H54 (cell line): ENCODE measurements at places on chromosomes 13 and 19.

DNA sequence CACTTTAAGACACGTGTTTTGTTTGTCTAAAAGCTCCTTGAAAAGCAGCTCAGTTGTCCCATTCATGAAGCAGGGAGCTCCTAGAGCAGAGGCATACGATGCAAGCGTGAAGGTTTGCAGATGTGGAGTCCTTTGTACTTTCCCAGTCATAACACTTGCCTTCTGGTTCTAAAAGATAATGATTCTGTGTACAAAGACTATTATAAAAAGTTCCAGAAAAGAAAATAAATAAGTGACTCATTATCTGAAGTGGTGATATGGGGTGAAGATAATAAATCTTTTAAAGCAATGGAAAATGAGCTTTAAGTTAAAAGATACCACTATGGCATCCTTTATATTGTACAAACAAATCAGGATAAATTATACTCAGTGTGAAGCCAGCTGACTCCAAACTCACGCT lies 569.9 kb downstream of the MYO16 start:
- DNase-seq: no peak

- DNase-seq: no peak
Measured at GRCh38 chr13:86559901-86560300, 760.7 kb upstream of the SLITRK6 start.

DNA sequence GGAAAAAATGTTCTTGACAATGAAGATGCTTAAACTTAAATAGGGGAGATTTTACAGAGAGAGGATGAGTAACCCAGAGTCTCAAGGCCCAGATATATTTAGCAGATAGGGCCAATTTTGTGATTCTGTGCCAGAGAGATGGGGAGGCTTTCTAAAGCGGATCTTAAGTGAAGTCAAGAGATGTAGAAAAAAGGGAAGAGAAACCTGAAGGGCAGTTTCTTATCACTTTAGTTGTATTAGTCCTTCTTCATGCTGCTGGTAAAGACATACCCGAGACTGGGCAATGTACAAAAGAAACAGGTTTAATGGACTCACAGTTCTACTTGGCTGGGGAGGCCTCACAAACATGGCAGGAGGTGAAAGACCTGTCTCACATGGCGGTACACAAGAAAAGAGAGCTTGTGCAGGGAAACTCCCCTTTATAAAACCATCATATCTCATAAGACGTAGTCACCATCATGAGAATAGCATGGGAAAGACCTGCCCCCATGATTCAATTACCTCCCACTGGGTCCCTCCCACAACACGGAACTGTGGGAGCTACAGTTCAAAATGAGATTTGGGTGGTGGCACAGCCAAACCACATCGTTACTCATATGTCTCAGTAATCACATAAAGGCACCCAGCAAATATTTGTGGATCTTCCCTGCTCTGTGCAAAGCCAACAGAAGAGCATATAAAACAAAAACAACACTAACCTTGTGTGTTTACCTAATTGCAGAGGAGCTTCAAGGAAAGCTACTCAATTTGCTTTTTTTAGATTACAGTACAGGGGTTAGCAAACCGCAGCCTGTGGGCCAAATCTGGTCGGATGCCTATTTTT lies 102.6 kb upstream of the MYCBP2 start:
- DNase-seq: no peak

GRCh38 chr19:51457351-51458013 lies 772 bp downstream of the SIGLEC8 start:
- no peak for DNase-seq

DNA sequence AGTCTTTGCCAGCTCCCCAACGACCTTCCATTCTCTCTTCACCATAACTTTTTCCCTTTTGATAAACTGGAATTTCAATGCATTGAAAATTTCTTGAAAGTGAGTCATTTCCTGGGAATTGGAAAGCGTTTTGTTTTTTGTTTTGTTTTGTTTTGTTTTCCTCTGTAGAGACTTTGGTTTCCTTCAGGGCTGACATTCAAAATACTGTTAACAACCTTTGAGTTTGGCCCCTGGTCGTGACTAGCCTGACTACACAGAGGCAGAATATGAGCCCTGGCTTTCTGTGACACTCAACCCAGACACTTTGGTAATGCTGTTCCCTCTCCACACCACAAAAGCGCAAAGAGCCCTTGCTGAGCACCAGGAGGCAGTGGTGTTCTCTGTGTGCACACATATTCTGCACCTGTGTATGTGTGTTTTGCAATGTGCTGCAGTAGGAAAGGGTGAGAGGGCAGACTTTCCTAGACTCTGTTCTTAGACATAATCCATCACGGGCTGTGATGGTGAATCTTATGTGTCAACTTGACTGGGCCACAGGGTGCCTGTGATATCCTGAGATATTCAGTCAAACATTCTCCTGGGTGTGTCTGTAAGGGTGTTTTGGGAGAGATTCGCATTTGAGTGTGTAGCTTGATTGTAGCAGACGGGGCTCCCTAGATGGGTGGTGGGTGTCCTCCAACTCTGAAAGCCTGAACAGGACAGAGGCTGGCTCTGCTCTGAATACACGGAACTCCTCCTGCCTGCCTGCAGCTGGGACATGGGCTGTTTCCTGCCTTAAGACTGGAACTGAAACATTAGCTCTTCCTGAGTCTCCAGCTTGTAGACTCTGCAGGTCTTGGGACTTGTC lies 29.5 kb upstream of the ANKRD10 start:
- DNase-seq: peak; percentile 82

DNA sequence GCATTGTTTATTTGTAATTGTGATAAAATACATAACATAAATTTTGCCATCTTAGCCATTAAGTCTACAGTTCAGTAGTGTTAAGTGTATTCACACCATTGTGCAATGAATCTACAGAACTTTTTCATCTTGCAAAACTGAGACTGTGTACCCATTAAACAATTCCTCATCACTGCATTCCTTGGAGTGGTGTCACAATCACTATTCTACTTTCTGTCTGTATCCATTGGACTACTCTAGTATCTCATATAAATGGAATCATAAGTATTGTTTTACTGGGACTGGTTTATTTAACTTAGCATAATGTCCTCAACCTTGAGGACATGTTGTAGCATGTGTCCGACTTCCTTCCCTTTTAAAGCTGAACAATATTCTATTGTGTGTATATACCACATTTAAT lies 36.8 kb downstream of the UFM1 start:
- no peak for DNase-seq

GRCh38 chr19:5913739-5914357 lies at the start of gene CAPS:
CAPS (plus strand) TSS chr19:5914254; CDS start chr19:5914407, 153 bp downstream.
- peak; percentile 97 for DNase-seq

DNA sequence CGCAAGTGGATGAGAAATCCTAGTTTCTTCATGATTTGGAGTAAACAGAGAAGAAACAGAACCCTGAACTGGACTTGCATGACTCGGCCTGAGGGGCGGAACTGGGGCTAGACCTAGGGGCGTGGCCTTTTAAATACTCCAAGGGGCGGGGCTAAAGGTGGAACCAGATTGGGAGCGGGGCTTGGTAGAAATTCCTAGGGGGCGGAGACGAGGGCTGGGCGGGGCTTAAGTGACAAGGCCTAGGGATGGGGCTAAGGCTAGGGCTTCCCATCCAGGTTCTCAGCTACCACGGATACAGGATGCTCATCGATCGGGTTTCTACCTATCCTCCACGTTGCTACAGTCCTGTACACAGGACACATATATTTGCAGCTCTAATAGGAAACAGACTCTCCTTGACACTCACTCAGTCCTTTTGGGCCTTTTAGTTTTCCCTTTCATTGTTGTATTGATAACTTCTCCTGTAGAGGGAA lies 372 bp upstream of the ZNF699 start:
- DNase-seq: peak; percentile 78

GRCh38 chr13:33410619-33411018 lies 125.1 kb upstream of the STARD13 start:
- no peak for DNase-seq

GRCh38 chr19:47274891-47275761 lies 441 bp downstream of the INAFM1 start:
- no peak for DNase-seq

- no peak for DNase-seq
Measured at GRCh38 chr19:46815833-46816627, 27.6 kb upstream of the SLC1A5 start.

- DNase-seq: peak; percentile 76
Measured at GRCh38 chr19:17855280-17856152, 4.2 kb upstream of the RPL18A start.

DNA sequence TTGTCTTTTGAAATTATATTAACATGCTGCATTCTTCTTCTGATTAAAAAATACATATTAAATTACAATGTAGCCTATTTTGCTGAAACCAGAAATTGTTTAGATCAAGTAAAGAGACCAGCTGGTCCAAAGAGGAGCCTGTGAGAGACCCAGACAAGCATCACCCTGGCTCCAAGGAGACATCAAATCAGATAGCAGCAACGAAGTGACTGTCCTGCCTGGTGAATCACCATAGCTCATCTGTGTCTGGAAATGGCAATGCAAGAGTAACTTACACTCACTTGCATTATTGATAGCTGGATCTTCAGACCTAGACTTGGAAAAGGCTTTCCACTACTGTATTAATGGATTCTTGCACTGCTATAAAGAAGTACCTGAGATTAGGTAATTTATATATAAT lies 169.1 kb downstream of the KCTD12 start:
- no peak for DNase-seq

DNA sequence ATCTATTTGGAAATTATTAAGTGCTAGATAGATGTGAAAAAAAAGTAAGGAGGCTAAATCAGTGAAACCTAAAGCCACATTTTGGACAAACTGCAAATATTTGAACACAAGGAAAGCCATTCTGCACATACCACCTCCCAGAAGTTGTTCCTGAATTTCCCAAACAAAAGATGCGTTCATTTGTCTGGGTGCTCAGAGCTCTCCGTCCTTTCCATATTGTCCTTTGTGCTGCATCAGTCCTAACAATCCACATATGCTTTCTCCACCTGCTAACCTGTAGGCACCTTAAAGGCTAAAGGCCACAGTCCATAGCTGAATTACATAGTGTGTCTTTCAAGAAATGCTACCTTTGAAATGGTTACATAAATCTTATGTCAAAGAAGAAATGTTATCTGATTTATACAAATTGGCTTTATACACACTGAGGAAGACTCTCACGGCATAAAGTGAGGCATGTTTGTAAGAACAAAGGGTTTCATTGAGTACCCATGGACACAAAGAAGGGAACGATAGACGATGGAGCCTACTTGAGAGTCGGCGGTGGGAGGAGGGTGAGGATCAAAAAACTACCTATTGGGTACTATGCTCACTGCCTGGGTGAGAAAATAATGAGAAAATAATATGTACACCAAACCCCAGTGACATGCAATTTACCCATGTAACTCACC lies 182.0 kb downstream of the RGCC start:
- DNase-seq: no peak

DNA sequence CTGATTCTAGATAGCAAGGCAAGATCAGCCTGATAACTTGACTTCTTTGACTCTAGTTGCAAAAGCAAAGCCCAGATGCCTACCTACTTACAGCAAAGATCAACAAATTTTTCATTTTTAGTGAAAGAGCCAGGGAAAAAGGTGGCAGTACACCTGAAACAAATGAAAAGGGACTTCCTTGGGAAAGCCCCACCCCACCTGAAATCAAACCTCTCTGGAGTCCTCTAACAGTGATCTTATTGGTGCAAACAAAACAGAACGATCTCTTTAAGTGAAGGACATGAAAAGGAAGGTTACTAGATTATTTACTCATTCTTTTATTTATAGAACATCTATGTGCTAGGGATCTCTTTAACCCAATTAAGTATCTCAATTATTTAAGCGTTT lies 507 bp upstream of the LCP1 start:
- no peak for DNase-seq

- no peak for DNase-seq
Measured at GRCh38 chr13:108433976-108434755, 164.6 kb downstream of the TNFSF13B start.

DNA sequence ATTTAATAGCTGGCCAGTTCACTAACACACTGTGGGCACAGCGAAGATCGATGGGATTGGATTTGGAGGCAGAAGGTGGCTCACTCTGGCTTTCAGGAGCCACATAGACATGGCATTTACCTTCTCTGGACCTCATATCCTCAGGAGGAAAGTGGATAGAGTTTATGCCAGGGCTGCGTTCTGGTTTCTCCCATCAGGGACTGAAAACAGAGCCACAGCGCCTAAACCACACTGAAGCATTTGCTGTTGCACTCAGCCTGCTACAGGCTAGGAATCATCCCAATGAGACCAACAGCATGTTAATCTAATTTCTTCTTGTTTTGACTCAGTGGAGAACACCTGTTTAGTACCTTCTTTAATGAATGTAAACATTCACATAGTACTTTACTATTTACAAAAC lies 1.6 kb downstream of the CYSLTR2 start:
- no peak for DNase-seq

DNA sequence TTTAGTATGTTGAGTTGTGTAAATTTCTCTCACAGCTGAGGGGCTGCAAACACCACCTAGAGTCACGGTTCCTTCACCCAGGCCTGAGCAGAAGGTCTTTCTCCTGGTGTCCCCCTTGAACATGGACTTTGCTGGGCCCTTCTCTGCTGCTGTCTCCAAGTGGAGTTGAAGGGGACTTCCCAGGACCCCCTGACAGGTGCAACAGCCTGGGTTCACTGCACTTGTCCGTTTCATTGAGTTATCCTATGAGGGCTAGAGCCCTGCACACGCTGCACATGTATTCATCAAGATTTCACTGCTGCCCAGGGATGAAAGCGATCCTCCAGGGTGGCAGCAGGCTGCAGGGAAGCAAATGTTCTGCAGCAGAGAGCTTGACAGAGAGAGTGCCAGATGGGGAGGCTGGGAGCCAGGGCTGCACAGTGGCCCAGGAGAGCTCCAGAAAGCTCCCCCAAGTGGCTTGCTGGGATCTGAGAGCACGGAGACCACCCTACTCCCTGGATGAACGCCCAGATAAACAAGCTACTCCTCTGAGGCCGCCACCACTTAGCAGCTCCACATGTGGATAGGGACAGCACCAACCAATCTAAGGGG lies 10.3 kb downstream of the TMEM272 start:
- no peak for DNase-seq

- no peak for DNase-seq
Measured at GRCh38 chr13:77437267-77437666, 98.2 kb upstream of the SCEL start.

DNA sequence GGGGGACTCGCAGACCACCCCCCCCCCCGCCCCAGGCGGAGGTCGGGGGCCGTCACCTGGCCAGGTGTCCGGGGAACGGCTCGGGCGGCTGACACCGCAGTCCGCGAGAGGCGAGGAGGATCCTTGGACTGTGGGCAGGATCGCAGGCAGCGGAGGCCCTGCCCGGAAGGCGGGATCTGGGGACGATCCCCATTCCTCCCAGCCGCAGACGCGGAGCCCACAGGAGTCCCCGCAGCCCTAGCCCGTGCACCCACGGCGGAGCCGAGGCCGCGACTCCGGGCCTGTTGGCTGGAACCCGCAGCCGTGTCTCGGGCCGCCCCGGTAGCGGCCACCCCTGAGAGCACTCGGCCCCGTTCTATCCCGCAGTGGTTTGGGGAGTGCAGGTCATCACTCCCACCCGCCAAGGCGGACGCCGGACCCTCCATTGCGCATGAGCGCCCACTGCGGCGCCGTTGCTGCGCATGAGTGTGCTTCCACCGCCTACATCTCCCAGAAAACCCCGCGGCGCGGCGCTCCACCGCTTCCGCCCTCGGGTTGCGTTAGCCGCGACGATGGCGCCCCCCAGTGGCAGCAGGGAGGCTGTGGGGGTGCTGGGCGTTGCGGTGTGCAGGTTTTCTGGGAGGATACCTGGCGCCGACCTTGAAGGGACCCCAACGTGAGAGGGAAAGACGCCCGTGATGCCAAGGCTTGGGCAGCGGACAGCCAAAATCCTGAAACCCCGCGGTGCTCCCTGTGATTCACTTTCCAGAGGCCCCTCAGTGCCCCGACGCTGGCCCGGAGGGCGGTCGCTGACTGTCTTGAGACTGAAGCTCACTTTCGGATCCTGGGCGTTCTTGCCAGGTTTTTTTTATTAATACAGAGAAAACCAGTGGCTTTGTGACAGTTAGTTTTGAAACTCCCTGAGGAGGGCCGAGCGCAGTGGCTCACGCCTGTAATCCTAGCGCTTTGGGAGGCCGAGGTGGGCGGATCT lies 4.4 kb upstream of the ZNF329 start:
- DNase-seq: peak; percentile 85
